Stimulated activated CD8-positive, alpha-beta memory T cell treated with anti-CD3 and anti-CD28 coated beads, Interleukin-4, amount 100 ng/mL, for 1 hour (primary cell): ENCODE measurements at places on chromosomes 2 and 18.

GRCh38 chr2:101873543-101873942 is 118.2 kb upstream of the IL1R2 start:
- no peak for DNase-seq

DNA sequence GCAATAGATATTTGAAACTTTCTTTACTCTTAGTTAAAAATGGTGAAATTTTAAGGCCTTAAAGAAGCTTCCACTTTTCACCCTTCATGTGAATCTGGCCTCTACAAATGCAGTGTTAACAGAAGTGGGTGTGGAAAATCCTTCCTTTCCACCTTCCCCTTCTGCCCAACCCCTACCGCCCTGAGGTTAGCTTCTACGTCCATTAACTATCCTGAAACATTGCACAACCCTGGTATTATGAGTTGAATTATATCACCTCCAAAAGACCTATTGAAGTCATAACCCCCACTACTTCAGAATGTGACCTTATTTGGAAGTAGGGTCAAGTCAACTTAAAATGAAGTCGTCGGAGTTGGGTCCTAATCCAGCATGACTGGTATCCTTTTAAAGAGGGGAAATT is 80.8 kb upstream of the ACSL3 start:
- no peak for DNase-seq

DNA sequence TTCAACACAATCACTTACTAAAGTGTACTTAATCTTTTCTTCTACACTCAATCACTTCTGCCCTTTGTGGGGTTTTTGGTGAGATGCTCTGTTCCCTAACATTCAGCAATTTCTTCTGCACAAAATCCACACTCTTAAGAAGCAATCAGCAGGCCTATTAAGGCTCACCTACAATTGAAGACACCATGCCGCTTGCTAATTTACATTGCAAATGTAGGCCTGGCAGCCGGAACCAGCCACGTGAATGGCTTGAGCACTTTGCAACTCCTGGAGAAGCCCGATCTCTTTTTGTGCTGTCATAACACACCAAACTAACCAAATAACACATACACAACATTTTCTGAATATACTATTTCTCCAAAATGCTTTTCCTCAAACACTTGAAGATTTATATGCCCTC is 66.3 kb downstream of the NYAP2 start:
- no peak for DNase-seq

DNA sequence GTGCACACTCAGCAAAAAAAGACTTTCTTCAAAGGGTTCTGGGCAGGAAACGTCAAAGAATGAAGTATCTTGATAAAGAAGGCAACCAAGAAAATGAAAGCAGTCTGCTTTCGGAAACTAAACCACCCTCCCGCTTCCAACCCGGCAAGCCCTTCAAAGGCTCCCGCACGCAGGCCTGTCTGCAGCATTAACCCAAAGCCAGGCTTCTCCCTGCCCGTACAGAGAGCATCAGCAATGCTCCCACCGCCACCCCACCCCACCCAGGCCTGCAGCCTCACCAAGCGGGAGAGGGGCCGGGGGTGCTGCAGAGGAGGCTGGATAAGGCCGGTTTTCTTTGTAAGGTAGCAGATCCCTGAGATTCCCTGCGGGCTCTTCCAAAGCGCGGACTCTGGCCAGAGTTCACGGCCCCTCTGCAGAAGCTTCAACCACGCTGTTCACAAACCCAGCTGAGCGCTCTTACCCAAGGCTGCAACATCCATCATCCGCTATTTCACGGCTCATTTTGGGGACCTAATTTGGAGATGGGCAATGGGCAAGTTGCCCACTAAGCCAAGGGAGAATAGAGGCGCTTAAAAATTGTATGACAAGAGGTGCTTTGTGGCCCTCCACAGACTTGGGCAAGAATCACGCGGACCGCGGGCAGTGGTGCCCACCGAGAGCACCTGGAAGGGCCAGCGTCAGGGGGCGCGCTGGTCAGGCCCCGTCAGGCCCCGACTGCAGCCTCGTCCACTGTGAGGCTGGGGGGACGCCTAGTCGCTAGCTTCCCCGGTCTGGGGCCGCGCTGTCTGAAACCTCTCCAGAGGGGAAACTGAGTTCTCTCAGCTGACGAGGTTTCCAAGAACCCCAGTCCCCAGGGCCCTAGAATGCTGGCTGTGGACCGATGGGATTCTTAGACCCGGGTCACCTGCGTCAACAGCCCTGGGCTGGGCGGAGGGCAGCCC is 225.4 kb upstream of the ID2 start:
- no peak for DNase-seq

GRCh38 chr18:72840109-72840508 is 27.7 kb downstream of the NETO1 start:
- no peak for DNase-seq

DNA sequence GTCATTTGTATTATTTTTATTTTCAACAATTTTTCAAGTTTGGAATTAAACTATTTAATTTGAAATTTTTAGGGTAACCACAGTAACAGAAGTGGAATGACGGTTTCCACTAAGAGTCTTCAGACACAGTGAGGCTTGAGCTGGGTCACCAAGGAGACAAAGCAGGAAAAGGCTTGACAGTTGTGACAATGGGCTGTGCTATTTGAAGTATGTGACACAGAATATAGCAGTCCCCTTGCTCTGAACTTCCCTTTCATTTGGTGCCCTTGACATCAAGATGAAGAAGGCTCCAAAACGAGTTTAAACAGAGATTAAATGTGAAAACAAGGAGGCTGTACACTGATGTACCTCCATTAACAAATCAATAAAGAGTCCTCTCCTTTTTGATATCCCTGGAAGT is 265.4 kb upstream of the DLGAP1 start:
- no peak for DNase-seq
